Stimulated activated CD8-positive, alpha-beta memory T cell treated with anti-CD3 and anti-CD28 coated beads, Interleukin-2, amount 100 ng/mL, for 1 hour (primary cell): ENCODE measurements at places on chromosomes 4 and X.

GRCh38 chr4:1406394-1406980 is at the start of gene NKX1-1:
NKX1-1 (minus strand) TSS chr4:1406442; CDS start chr4:1406442, 0 bp downstream.
- no peak for DNase-seq

- no peak for DNase-seq
These were observed 16.4 kb downstream of the NAAA start for GRCh38 chr4:75924309-75924827.

GRCh38 chr4:118823471-118823870 is 12.5 kb downstream of the SEC24D start:
- DNase-seq = no peak

- DNase-seq = no peak
These were observed 15.0 kb upstream of the DUSP9 start for GRCh38 chrX:153631907-153632594.

DNA sequence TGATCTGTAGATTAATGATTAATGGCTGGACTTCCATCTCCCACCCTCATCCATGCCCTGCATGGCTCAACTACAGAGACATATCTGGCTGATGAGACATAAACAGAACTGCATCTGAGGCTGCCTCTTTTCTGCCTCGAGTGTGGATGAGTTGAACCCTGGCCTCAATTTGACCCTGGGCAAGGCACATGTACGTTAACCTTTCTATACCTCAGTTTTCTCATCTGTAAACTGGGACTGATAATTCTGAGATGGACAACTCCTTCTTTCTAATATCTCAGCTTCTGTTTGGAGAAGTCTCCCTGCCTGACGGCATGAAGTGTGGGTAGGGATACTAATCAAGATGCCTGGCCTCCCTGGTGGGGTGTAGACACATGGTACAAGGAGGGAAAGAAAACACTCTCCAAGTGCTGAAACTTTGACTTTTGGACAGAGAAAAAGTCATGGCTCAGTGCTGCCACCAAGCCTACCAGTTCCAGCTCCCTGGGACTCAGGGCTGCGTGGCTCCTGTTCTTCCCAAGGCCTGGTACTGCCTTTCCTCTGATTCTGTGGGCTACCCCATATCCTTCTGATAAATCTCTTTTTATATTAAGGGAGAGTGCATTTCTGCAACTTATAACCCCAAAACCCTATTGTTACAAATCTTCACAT is 64.4 kb downstream of the HAUS3 start:
- no peak for DNase-seq

GRCh38 chrX:68254738-68255645 is 178.3 kb downstream of the OPHN1 start:
- no peak for DNase-seq

GRCh38 chr4:76830964-76831703 is 66.8 kb downstream of the SOWAHB start:
- no peak for DNase-seq

DNA sequence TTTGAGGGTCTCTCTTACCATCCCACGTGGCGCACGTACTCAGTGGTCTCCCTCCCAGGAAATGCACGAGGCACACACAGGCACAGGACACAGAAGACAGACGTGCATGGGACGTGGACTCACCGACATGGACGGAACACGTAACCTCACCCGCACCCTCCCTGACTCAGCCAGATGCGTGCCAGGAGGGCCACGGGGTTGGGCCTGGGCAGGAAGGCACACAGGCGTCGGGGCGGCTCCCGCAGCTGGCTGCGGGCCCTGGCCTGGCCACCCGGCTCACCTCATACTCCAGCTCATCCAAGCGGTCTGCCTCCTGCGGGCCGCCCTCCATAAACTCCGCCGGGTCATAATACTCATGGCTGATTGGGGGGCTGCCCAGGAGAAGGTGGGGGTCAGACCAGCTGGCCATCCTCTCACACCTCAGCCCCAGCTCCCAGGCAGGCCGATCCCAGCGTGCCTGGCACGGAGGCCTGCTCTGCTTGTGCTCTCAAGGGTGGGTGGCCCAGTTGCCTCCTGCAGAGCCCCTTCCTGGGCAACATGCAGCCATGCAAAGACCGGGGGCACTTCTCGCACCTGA is 12.6 kb downstream of the SSR4 start:
- no peak for DNase-seq
